CD8-positive, alpha-beta memory T cell (primary cell): ENCODE measurements at places on chromosomes 2 and 18. TPM values are rescaled to one million over a fixed set of nuclear protein-coding genes. Genes with fewer than 3 reads are reported as not detected.

The UGT1A3 gene
- total RNA-seq = not detected

The RALBP1 gene
- 43.4 TPM for total RNA-seq

The UNC80 gene
- not detected for total RNA-seq

The DYSF gene
- 3.6 TPM for total RNA-seq

The LBX2 gene
- 0.94 TPM for total RNA-seq

The POTEJ gene
- not detected for total RNA-seq

GRCh38 chr2:85772019-85772745, 18.4 kb downstream of the ATOH8 start:
- no peak overlapping the region for H3K4me3 ChIP-seq
- H3K27me3 ChIP-seq = peaks cover 12% of the 10 kb centered on the region
- no peak for DNase-seq
- H3K4me1 ChIP-seq = no peaks in the 10 kb centered on the region

DNA sequence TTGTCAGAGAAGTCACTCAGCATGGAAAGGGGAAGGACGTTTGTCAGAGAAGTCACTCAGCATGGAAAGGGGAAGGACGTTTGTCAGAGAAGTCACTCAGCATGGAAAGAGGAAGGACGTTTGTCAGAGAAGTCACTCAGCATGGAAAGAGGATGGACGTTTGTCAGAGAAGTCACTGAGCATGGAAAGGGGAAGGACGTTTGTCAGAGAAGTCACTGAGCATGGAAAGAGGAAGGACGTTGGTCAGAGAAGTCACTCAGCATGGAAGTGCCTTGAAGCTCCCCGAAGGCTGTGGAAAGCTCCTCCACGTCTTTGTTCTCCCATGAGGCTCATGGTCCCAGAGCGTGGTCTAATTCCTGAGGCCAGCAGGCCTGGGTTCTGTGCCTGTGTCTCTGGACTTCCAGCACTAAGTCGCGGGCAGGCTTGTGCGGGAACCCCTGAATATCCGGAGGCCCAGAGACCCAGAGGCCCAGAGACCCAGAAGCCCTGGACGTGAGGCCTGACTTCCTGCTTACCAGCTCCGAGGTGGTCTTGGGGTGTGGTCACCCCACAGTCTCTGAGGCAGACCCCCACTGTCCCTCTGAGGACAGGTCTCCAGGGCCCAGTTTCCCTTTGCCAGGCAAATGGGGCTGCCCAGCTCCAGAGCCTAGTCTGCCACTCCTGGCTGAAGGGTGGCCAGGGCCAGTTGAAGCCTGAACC, 70.4 kb upstream of the TWIST2 start:
- no peak overlapping the region for H3K4me3 ChIP-seq
- no peaks in the 10 kb centered on the region for H3K27me3 ChIP-seq
- H3K27ac ChIP-seq = no peak overlapping the region
- H3K4me1 ChIP-seq = no peaks in the 10 kb centered on the region
- H3K36me3 ChIP-seq = no peaks in the 10 kb centered on the region
- DNase-seq = no peak

GRCh38 chr2:5693287-5694201, 1.4 kb downstream of the SOX11 start:
- no peak overlapping the region for H3K4me3 ChIP-seq
- H3K36me3 ChIP-seq = no peaks in the 10 kb centered on the region
- peaks cover 4% of the 10 kb centered on the region for H3K27me3 ChIP-seq
- H3K27ac ChIP-seq = no peak overlapping the region

- DNase-seq = no peak
- peaks cover 84% of the 10 kb centered on the region for H3K27me3 ChIP-seq
- no peak overlapping the region for H3K27ac ChIP-seq
- H3K36me3 ChIP-seq = no peaks in the 10 kb centered on the region
- no peak overlapping the region for H3K4me3 ChIP-seq
These were observed 3.0 kb downstream of the OSR1 start for GRCh38 chr2:19355416-19355821.

GRCh38 chr2:208255557-208256106, 761 bp upstream of the IDH1 start:
- no peaks in the 10 kb centered on the region for H3K27me3 ChIP-seq
- no peaks in the 10 kb centered on the region for H3K36me3 ChIP-seq
- peaks cover 12% of the 10 kb centered on the region for H3K4me1 ChIP-seq
- no peak for DNase-seq
- peak overlapping the region; percentile 88 for H3K4me3 ChIP-seq
- H3K27ac ChIP-seq = no peak overlapping the region

GRCh38 chr2:68832233-68832869, 38.8 kb downstream of the BMP10 start:
- peaks cover 60% of the 10 kb centered on the region for H3K4me1 ChIP-seq
- peaks cover 5% of the 10 kb centered on the region for H3K36me3 ChIP-seq
- H3K27ac ChIP-seq = peak overlapping the region; percentile 14
- peak; percentile 62 for DNase-seq
- H3K27me3 ChIP-seq = no peaks in the 10 kb centered on the region

DNA sequence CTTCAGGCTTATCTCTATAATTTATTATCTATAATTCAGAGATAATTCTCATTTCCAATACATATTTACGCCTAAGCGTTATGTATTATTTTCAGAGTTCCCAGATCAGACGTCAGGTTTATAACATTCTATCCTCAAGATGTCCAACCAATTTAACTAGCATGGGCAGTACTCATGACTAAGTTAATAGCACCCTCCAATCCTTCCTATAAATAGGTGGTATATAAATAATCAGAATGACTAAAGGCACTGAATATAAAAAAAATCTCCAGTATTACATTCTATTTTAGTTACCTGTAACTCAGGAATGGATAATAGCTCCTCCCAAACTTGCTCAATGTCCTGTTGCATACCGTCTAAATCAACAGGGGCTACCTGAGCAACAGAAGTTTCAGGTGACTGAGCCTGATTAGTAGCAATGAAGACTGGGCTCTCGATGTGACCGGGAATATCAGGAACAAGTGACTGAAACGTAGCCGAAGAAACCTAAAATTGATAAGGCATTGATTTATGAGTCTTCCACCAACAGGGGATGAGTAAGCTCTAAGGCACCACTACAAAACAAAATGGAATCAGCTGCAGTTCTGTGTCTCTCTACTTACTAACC, 19.6 kb downstream of the HNRNPA3 start:
- no peak for DNase-seq
- H3K27ac ChIP-seq = no peak overlapping the region
- no peaks in the 10 kb centered on the region for H3K27me3 ChIP-seq
- H3K36me3 ChIP-seq = peaks cover 31% of the 10 kb centered on the region

DNA sequence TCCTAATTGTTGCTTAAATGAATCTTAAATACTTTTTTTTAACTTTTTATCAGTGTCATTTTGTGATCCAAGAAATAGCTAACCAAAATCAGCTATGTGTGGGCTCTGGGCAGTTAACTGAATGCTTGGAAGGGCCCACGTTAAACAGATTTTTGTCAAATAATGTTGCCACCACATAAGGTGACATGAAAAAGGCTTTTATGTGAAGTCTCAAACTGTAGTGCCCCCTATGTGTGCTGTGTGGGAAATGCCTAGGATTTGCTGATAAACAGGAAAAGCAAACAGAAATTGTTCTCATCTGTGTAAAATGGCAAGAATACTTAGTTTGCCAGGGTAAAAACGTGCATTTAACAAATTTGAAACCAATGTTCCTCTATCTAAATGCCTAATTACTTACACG, 242.2 kb downstream of the ZNF516 start:
- no peaks in the 10 kb centered on the region for H3K4me1 ChIP-seq
- no peak for DNase-seq
- H3K27ac ChIP-seq = no peak overlapping the region
- H3K27me3 ChIP-seq = no peaks in the 10 kb centered on the region
- no peaks in the 10 kb centered on the region for H3K36me3 ChIP-seq
- H3K4me3 ChIP-seq = no peak overlapping the region
